ENCODE measurements at places on chromosomes 2 and 18.

DNA sequence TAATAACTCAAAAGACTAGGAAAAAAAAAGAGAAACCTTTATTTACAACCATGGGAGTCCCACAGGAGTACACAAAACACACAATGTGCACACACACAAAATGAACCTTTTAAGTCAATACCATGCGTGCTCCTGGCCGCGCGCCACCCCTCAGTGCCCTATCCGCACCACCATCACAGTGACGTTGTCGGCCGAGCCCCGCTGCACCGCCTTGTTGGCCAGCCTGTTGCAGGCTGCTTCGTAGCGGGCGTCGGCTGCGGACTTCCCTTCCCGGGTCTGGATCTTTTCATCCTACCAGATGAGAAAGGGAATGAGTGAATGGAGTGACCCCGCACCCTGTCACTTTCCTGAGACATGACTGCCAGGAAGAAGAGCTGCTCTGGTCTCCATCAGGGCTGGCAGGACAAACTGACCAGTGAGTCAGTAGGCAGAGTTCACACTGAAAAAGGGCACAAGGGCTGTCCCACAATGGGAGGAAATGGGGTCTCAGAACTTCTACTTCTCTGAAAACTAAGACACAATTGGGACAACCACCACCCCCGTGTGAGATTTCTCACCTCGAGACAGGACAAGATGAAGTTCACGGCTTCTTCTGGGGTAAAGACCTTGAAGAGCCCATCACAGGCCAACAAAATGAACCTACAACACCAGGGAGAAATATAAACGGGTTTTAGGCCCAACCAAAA, 11.8 kb downstream of the ERFE start:
- no peak for DNase-seq

GRCh38 chr2:166419616-166419934, 43.8 kb upstream of the SCN9A start:
- no peak for DNase-seq

DNA sequence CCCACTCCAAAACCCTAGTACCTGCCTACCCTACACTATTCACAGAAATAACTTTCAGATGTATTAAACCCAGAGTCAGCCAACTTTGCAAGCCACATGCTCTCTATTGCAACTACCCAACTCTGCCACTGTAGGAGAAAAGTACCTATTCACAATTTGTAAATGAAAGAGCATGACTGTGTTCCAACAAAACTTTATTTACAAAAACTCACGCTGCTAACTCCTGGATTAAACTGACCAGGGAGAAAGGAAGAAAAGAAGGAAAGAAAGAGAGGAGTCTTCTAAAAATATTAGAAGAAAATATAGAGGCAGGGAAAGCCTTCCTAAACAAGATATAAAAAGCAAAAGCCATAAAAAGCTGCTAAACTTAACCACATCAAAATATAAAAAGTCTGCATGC, 24.6 kb downstream of the SLC1A4 start:
- DNase-seq = no peak

GRCh38 chr18:35680139-35680551, 98.6 kb downstream of the GALNT1 start:
- DNase-seq = no peak

- no peak for DNase-seq
These were observed 255.8 kb downstream of the ERBB4 start for GRCh38 chr2:212282671-212283261.

GRCh38 chr18:55268151-55268601, 308.9 kb upstream of the CCDC68 start:
- no peak for DNase-seq

DNA sequence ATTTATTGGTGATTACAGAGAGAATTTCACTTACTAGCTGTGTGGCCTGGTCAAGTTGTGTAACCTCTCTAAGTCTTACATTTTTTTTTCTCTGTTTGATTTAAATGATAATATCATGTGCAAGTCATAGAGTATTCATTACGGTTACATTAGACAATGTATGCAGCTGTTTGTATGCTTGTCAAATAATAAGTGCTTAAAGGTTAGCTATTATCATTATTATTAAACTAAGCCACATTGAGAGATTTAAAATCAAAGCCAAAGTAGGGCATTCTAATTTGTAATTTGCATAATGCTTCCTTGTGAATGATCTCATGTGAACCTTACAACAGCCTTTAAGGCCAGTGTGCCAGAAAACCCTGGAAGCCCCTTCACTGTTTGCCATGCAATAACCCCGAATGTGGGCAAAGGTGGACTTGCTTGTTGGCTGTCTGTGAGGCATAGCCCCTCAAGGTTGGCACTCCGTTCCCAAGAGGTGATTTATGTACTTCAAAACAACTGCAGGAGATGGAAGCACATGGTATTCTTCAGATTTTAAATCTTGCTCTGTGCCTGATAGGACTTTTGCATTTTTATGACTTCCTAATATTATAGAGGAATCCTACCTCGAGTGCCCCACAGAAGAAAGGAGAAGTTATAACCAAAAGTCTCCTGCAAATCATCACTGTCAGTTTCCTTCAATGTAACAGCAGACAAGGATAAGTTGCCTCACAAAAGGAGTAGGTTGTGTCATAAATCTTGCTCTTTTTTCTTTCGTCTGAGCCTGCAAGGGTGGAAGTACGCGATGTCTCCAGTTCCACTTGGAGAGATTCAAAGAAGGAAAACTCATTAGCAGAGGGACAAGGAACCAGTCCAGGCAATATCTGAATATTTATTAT, 272.0 kb downstream of the TGIF1 start:
- DNase-seq = no peak

DNA sequence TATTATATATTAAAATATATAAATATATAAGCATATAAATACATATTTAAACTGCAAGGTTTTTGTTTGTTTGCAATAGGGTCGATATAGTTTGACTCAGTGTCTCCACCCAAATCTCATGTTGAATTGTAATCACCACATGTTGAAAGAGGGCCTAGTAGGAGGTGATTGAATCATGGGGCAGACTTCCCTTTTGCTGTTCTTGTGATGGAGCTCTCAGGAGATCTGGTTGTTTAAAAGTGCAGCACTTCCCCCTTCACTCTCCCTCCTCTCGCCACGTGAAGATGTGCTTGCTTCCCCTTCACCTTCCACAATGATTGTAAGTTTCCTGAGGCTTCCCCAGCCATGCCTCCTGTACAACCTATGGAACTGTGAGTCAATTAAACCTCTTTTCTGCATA, 2137.3 kb upstream of the CELF4 start:
- DNase-seq = no peak

DNA sequence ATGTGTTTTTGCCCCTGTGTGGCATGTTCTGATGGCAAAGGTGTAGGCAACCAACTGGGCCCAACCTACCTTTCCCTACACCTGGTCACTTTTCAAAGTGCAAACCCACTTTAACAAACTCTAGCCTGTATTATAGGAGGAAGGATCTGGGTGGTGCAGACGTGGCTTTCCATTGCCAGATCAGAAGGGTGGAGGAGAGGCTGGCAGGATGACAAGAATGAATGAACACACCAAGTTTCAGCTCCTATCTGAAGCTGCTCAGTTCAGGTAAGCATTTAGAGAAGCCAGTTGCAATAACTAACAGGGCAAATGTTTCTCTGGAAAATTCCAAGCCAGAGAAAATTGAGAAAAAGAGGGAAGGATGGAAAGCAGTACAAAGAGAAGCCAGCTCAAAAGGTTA, 707 bp upstream of the SERPINB7 start:
- DNase-seq = no peak

GRCh38 chr2:27102329-27102728, 15.8 kb downstream of the KHK start:
- no peak for DNase-seq

DNA sequence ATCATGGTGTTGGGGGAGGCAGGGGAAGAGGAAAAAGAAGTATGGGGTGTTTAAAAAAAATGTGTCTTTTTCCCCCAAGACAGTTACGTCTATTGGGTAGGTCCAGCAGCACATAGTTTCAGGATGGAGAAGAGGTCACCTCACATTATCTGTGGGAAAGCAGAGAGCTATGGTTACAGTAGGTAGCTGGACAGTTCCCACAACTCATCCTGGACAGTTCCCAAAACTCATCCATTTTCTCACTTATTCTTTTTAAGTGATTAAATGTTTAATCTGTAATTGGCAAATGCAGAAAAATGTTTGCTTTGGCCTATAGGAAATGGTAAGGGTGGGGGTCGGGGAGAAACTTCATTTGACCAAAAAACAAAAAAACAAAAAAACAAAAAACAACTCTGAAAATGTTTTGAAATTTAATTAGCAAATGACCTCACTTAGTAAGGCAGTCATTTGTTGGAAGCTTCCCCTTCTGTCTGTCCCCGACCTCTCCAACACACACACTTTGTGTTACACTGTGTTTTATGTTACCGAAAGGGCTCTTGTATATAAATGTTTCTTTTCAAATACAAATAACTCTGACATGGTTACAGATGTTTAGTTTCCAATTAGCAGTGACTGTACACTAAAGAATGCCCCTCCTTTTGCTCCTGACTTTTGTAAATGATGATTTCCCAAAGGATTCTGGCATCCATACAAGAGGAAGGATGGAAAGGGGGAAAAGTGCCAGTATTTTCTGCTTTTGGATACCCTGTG, 173.3 kb upstream of the ZFP36L2 start:
- DNase-seq = no peak

DNA sequence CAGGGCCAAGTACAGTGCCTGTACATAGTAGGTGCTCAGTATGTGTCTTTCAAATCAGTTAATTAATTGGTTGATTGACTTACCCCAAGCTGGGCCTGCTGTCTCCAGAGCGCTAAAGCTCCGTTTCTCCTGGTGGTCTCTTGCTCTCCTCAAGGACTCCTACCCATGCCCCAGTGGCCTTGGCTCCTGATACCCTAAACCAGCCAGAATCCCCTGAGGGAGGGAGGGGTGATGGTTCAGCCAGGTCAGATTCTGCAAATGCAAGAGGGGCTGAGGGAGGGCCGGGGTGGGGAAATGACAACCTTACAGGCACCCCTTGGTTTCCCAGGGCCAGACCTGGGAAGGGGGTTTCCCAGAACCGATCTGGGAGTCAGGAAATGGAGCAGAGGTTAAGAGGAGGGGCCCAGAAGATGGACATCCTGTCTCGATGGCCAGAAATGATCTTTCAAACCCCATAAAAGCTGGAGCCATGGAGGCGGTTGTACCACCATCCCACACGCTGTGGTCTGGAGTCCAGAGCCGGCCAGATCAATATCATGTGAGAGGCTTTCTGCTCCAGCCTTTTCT, 209.1 kb downstream of the TNS1 start:
- no peak for DNase-seq

- DNase-seq = no peak
These were observed 46.9 kb upstream of the USP14 start for GRCh38 chr18:111306-112014.

DNA sequence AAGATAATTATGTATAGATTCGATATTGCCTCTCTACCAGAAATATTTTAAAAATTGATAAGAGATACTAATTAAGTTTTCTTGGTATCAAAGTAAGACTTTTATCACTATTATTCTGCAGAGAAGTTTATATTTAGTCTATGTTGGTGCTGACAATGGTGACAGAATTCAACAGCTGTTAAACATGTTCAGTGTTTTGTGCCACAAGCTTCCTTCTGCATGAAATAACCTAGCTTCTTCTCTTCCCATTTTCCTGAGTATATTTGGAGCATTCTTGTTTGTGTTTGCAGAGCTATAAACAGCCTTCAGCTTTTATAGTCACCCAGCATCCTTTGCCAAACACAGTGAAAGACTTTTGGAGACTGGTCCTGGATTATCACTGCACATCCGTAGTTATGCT, 229.2 kb upstream of the RAB12 start:
- no peak for DNase-seq

GRCh38 chr18:1522249-1522615, 617.6 kb downstream of the ADCYAP1 start:
- no peak for DNase-seq

DNA sequence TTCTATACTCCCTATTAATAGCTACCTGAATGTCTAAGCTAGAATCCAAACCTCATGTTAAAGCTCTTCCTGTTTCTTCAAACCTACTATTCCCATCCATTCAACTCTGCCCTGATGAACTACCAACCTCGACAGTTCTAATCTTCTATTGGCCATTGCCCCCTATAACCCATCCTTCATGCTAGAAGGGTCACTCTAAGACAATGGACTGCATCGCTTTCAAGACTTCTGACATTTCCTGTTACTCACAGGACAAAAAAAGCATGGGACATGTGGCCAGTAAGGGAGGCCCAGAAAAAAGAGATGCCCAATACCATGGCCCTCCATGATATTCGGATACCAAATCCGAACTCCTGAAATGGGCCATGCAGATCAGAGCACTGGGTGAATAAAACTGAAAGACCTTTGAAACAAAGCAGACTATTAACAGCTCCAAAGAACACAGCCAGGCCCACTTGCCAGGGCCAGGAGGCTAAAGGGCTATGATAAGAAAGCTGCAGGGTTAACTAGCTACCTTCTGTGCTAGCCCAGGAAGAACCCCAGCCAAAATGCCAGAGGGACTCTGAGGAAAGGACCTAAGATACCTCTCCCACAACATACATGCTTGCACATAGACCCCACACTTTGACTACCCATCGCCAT, 4.5 kb downstream of the B4GALT6 start:
- no peak for DNase-seq

DNA sequence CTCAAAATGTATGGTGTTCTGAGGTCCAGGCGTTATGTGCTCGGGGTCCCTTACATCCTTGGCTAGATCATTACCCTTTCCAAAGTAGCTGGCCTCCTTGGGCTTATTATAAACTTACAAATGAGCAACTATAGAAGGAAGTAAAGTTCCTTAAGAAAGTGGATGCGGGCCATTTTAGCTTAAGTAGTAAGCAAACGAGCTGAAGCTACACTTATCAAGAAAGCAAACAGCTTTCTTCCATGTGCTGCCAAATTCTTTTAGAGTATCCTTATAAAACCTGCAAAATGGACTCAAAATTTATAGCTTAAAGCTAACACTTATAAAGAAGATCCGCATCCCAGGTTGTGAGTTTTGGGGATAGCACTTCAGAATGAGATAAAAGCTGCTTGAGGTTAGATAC, 75.3 kb downstream of the ACTR3 start:
- DNase-seq = no peak

- DNase-seq = no peak
These were observed 30.8 kb downstream of the GRHL1 start for GRCh38 chr2:9982248-9982647.

- DNase-seq = no peak
These were observed 47.9 kb downstream of the L3MBTL4 start for GRCh38 chr18:6366776-6367175.

GRCh38 chr18:22102953-22103646, 66.3 kb upstream of the GATA6 start:
- DNase-seq = no peak

DNA sequence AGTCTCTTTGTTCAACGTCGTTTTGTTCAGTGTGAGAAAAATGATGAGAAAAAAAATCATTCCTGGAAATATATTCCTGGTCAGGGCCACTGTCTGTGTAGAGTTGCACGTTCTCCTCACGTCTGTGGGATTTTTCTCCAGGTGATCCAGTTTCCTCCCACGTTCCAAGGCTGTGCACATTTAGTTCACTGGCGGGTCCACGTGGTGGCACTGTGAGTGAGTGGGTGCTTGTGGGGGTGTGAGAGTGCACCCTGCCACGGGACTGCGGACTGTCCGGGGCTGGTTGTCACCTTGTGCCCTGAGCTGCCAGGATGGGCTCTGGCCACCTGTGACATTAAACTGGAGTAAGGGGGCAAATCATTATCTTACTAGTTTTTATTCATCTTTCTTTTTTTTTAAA, 30.3 kb upstream of the ACYP2 start:
- no peak for DNase-seq

- DNase-seq = no peak
These were observed 160.9 kb downstream of the FBXO15 start for GRCh38 chr18:73986711-73987110.

Data from activated CD8-positive, alpha-beta memory T cell treated with anti-CD3 and anti-CD28 coated beads for 4 hours (primary cell).